ENCODE measurements at places on chromosomes 7 and 10.

DNA sequence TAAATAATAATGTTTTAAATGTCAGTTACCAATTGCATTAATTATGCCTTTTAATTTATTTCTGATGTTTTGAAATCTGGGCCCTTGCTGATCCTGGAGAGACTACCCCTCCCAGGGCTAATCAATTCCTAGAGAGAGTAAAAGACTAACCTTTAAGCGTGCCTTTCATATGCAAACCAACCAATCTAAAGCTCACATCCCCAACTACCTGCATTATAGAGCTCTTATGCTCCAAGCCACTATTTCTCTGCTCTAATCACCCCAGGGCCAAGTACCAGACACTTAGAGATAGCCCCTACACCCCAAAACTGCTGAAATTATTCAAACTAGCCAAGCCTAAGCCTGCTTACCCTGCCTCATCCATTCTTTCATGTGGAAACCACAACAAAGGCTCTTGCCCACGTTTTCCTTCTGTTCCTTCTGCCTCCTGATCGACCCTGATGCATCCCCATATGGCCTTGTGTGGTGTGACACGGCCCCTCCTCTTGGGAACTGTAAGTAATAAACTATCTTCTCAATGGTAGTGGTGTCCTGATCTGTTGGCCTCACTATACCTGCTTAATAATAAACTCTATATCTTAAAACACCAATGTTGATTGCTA, 97.7 kb downstream of the HIBADH start:
- DNase-seq: no peak

GRCh38 chr7:41693150-41693997, 9.5 kb downstream of the INHBA start:
- no peak for DNase-seq

DNA sequence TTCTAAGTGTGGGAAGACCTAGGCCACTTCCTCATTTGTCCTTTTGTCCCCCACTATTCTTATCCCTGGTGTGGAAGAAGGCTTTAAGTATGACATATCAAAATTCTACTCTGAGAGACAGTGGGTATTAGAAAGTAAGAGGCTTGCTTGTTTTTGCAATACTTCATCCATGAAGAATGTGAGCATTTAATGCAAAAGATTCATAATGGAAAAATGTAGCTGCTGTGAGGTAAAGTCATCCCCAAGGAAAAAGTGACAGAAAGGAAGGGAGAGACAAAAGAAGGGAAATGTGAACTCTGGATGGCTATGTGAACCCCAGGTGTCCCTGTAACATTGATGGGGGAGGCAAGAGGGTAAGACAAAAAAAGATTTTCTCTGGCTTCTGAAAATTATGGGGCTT, 607.5 kb downstream of the SORCS1 start:
- DNase-seq: no peak

GRCh38 chr7:33666531-33666930, 238.8 kb upstream of the BMPER start:
- no peak for DNase-seq

Data from left colon (tissue), 2 donors.